ENCODE measurements at places on chromosomes 16 and 17. TPM values are rescaled to one million over a fixed set of nuclear protein-coding genes. Genes with fewer than 3 reads are reported as not detected.

Gene VTN
- total RNA-seq = 0.09 TPM

Gene CDC42EP4
- 46.3 TPM for total RNA-seq

Gene SOX8
- 0.16 TPM for total RNA-seq

Gene CTRB2
- total RNA-seq = not detected

Gene TEKT5
- total RNA-seq = 0.34 TPM

Gene OTOA
- under 0.01 TPM for total RNA-seq
